ENCODE measurements at places on chromosomes 12 and 14.

DNA sequence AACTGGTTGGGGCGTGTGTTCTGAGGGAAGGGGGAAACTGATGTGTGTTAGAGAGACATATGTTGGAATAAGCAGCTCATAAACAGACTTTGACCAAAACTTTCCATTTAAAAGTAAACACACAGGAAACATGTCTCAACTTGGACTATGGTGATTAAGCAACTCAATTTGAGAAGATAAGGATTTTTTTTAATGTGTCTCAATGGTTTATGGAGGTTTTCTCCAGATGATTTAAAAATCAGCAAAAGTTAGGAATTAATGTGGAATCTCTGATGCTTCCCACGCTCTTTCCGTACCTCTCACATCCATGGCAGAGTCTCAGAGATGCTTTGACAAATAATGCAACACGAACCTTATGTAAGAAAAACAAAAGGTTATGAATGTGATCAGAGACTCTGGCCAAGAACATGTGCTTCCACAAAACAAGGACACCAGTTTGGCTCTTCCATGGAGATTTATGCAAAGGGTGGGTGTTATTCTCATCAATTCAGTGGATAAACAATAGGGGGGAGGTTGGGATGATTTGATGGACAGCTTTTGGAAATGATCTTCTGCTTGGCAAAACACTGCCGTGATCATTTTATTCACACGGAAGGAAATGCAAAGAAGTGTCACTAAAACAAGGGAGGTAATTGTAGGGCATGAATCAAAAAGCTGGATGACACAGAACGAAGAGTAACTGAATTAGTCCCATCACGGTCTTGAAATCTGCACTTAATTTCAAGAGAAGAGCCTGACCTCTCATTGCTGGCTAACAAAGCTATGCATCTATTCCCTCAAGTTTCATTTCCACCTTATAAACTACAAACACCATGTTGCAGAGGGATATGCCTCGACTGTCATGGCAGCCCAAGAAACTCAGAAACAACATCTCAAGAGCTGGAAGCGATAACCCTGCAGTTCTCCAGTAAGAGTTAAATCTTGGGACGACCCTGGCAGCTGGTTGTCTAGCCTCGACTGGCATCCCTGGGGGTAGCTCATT, 76.5 kb downstream of the FOXN3 start:
- no peak for DNase-seq

DNA sequence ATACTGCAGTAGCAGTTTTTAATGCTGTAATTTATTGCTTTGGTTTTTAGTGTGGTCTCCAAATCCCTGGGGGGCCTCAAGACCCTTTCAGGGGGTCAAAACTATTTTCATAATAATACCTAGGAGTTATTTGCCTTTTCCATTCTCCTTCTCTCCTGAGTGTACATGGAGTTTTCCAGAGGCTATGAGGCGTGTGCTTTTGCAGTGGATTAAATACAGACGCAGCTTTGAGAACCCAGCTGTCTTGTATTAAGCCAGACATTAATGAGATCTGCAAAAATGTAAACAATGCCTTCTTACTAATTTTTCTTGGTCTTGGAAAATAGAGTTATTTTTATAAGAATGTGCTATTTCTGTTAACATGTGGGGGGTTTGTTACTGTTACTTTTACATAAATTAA, 68.6 kb downstream of the SLC25A47 start:
- no peak for DNase-seq

GRCh38 chr12:132276827-132277373, 52.5 kb downstream of the GALNT9 start:
- DNase-seq: no peak

- DNase-seq: no peak
Observed at GRCh38 chr12:120925740-120926563, 21.8 kb upstream of the SPPL3 start.

DNA sequence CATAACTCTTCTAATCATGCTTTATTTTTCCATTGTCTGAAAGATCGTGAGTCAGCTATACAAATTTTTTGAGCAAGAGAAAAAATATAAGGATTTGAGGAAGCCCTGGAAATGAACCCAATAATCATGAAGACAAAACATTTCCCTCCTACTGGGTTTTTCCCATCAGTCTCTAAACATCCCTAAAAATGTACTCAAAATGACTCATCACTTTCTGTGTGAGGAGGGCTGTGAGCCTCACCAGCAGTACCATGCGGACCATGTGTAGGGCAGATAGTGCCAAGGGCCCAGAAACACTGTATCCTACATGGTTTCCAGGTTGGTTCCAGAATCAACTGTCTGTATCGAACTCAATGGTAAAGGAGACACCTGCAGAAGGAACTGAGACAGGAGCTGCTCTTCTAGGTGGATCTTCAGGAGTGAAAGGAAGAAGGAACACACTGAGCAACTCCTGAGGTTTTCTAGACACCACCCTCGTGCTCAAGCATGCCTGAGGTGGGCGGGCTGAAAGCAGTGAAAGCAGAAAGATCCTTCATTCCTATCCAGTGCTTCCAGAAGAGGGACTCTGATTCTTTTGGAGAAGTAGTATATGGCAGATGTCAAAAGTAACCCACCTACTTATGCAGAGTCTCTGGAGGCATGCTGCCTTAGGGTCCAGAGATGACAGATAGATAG, 48.6 kb upstream of the RHOJ start:
- DNase-seq: no peak

GRCh38 chr12:115433014-115433634, 749.1 kb upstream of the TBX3 start:
- no peak for DNase-seq

- DNase-seq: no peak
Observed at GRCh38 chr12:88437226-88437625, 143.0 kb downstream of the KITLG start.

DNA sequence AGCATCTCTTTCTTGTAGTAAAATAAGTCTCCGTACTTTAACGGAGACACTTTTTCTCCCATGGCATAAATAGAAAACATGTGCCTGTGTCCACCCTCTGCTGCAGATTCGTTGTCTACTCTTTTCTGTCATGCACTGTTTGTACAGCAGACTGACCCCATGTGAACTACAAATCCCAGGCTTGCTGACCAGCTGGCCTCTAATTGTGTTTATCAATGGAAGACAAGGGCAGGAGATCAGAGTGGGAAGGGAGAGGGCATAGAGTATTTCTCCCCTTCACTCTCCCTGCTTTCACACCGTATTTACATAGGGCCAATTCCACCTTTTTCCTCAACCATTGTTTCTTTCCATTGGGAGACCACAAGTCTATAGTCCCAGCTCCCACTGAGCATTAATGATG, 31.0 kb upstream of the TMTC2 start:
- no peak for DNase-seq

- DNase-seq: no peak
Observed at GRCh38 chr14:93039649-93040315, 75.9 kb downstream of the ITPK1 start.

DNA sequence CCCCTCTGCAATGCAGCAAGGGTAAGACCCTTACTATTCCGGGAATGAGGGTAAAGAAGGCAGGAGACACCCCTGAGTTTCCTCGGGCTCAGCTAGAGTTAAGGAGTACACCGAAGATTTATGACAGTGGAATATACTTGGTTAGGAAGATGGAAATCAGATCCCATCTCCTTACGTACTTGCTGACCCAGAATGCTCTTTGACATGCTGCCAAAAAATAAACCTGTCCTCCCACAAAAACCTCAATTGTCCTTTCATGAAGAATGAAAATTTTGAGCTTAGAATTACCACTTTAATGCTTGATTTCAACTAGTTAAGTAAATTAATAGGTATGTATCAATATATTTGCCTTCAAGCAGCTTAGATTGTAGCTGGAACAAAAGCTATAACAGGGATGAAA, 99.5 kb downstream of the PRIMA1 start:
- no peak for DNase-seq

- DNase-seq: no peak
Observed at GRCh38 chr12:80862531-80862930, 75.2 kb downstream of the LIN7A start.

All from CD4-positive, alpha-beta T cell treated with Interleukin-21 for 1 hour (primary cell).